Stomach (tissue), 19 donors: ENCODE measurements at places on chromosomes 13 and 19. TPM values are rescaled to one million over a fixed set of nuclear protein-coding genes. Genes with fewer than 3 reads are reported as not detected.
A peak's percentile ranks its signal among the peaks of the same experiment; 100 is the strongest.

DNA sequence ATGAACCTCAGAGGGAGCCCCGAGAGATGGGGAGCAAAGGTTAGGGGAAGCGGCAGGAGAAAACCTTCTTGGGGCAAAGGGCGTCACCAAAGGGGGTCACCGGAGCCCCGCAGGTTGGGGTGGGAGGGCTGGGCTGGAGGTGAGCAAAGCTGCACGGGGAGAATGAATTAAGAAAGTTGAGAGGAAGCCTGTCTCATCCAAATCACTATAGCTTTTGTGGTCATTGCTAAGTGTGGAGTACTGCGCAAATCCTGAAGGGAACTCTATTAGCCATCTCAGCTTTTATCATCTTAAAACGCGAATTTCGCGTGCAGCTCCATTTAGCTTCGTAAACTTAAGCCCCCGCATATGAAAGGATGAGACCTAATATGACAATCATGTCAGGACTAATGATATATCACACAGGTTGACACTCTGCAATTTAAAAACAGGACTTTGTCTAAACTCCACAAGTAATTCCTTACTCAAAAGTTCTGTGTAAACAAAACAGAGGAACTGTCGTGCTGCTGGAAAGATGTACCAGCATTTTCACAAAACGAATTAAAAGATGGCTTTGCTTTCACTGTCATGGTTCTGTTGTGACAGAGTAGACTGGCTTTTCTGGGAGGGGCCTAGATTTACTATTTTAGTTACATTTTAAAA is 631 bp downstream of the LACC1 start:
- H3K27me3 ChIP-seq: no peaks in the 10 kb centered on the region
- peaks cover 9% of the 10 kb centered on the region for H3K36me3 ChIP-seq
- peaks cover 17% of the 10 kb centered on the region for H3K4me1 ChIP-seq
- H3K4me3 ChIP-seq: peak overlapping the region; percentile 69

GRCh38 chr13:42747399-42747873 is 33.9 kb upstream of the FAM216B start:
- H3K4me3 ChIP-seq: no peak overlapping the region
- no peaks in the 10 kb centered on the region for H3K27me3 ChIP-seq
- no peaks in the 10 kb centered on the region for H3K4me1 ChIP-seq
- H3K36me3 ChIP-seq: no peaks in the 10 kb centered on the region

Gene SIGLEC12
- total RNA-seq: not detected

DNA sequence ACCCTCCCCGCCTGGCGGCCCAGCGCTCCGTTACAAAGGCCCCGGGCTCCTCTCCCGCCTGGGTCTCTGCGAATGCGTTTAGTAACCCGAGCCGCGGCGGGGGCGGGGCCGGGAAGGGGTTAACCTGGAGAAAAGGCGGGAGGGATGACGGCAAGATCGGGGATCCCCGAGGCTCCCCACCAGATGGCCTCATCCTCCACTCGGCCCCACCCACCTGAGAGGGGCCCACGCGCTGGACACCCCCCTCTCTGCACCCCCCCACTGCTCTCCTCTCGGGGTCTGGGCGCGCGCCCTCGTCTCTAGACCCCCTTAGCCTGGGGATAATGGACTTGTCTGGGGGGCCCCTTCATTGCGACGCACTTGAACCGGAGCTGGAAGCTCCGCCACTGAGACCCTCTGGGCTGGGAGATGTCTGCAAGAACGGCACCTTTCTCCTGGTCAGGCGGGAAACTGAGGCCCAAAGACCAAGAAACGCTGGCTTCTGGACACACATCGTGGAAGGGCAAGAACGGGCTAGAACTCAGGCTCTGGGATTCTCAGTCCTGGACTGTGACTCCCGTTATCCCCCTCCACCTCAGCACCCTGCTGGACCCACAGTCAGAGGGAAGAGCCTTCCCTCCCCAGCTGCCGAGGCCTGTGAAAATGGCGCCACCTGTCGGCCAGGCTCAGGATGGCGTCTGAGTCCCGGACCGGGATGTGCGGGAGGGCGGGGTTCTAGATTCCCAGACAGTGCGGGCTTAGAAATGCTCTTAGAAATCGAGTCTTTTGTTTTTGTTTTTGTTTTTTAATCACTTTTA is 2.9 kb upstream of the LTBP4 start:
- no peaks in the 10 kb centered on the region for H3K36me3 ChIP-seq
- peak; percentile 96 for DNase-seq
- H3K4me1 ChIP-seq: peaks cover 42% of the 10 kb centered on the region
- no peak overlapping the region for H3K4me3 ChIP-seq
- no peak overlapping the region for H3K27ac ChIP-seq

DNA sequence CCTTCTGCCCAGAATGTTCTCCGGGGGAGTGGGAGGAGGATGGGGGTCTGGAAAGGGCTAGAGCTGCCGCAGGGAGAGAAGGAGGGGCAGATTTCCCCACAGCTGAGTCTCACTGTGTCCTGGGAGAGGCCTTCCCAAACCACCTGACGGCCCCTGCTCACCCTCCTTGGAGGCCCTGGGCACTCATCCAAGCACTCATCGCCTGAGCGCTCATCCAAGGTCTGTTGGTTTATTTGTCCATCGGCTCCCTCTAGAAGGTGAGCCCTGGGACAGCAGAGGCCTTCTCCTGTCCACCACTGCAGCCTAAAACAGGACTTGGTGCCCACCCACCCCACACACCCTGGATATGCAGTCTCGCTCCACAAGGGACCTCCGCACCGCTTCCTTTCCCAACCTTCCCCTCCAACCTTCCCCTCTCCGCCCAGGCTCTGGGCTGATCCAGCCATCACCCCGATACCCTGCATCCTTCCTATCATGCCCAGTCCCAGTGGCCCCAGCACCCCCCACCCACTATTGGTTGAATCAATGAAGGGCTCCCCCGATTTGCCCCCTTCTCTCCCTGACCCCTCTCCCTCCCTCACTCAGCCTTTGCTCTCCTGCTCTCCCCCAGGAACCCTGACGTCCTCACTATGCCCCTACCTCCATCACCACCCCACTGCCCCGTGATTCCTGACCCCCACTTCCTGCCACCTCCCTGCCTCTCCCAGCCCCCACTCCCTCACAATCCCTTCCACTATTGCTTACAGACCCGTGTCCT is 1.7 kb downstream of the UBXN6 start:
- peaks cover 43% of the 10 kb centered on the region for H3K36me3 ChIP-seq
- peak overlapping the region; percentile 88 for H3K4me3 ChIP-seq
- H3K27me3 ChIP-seq: no peaks in the 10 kb centered on the region
- H3K27ac ChIP-seq: peak overlapping the region; percentile 88
- peaks cover 16% of the 10 kb centered on the region for H3K4me1 ChIP-seq

GRCh38 chr13:33259296-33259695 is 26.3 kb downstream of the STARD13 start:
- peak overlapping the region; percentile 63 for H3K27ac ChIP-seq
- no peak overlapping the region for H3K4me3 ChIP-seq
- no peak for DNase-seq
- no peaks in the 10 kb centered on the region for H3K27me3 ChIP-seq
- no peaks in the 10 kb centered on the region for H3K36me3 ChIP-seq

DNA sequence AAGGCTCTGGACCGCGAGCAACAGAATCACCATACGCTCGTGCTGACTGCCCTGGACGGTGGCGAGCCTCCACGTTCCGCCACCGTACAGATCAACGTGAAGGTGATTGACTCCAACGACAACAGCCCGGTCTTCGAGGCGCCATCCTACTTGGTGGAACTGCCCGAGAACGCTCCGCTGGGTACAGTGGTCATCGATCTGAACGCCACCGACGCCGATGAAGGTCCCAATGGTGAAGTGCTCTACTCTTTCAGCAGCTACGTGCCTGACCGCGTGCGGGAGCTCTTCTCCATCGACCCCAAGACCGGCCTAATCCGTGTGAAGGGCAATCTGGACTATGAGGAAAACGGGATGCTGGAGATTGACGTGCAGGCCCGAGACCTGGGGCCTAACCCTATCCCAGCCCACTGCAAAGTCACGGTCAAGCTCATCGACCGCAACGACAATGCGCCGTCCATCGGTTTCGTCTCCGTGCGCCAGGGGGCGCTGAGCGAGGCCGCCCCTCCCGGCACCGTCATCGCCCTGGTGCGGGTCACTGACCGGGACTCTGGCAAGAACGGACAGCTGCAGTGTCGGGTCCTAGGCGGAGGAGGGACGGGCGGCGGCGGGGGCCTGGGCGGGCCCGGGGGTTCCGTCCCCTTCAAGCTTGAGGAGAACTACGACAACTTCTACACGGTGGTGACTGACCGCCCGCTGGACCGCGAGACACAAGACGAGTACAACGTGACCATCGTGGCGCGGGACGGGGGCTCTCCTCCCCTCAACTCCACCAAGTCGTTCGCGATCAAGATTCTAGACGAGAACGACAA is 1.8 kb downstream of the PCDH17 start:
- H3K4me3 ChIP-seq: peak overlapping the region; percentile 51
- DNase-seq: peak; percentile 26
- H3K27me3 ChIP-seq: peaks cover 4% of the 10 kb centered on the region
- H3K4me1 ChIP-seq: peaks cover 34% of the 10 kb centered on the region

DNA sequence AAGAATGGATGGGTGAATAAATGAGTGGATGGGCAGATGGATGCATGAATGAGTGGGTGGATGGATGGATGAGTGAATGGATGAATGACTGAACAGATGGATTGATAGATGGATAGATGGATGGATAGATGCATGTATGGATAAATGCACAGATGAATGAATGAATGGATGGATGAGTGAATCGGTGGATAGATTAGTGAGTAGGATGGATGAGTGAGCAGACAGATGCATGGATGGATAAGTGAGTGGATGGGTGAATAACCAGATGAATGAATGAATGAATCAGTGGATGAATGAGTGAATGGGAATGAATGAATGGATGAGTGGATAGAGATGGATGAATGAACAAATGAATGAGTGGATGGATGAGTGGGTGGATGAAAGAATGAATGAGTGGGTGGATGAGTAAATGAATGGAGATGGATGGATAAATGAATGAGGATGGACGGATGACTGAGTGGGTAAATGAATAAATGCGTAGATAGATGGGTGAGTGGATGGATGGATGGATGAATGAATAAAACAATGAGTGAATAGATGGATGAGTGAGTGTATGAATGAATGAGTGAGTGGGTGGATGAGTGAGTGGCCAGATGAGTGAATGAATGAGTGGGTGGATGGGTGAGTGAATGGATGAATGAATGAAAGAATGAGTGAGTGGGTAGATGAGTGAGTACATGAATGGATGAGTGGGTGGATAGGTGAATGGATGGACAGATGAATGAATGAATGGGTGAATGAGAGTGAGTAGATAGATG is 13.0 kb downstream of the GAS6 start:
- no peak for DNase-seq
- H3K27ac ChIP-seq: no peak overlapping the region
- no peaks in the 10 kb centered on the region for H3K27me3 ChIP-seq
- H3K4me3 ChIP-seq: no peak overlapping the region
- peaks cover 13% of the 10 kb centered on the region for H3K36me3 ChIP-seq

- peak; percentile 14 for DNase-seq
- no peaks in the 10 kb centered on the region for H3K36me3 ChIP-seq
- no peak overlapping the region for H3K27ac ChIP-seq
- no peaks in the 10 kb centered on the region for H3K4me1 ChIP-seq
- no peaks in the 10 kb centered on the region for H3K27me3 ChIP-seq
- H3K4me3 ChIP-seq: no peak overlapping the region
These were observed 77.9 kb downstream of the SOX1 start for GRCh38 chr13:112144616-112145550.

Gene FGF9
- 0.29 TPM for total RNA-seq

- no peaks in the 10 kb centered on the region for H3K27me3 ChIP-seq
- H3K4me3 ChIP-seq: no peak overlapping the region
- H3K4me1 ChIP-seq: peaks cover 30% of the 10 kb centered on the region
- peaks cover 32% of the 10 kb centered on the region for H3K36me3 ChIP-seq
These were observed 4.3 kb downstream of the NACC1 start for GRCh38 chr19:13122275-13122878.

DNA sequence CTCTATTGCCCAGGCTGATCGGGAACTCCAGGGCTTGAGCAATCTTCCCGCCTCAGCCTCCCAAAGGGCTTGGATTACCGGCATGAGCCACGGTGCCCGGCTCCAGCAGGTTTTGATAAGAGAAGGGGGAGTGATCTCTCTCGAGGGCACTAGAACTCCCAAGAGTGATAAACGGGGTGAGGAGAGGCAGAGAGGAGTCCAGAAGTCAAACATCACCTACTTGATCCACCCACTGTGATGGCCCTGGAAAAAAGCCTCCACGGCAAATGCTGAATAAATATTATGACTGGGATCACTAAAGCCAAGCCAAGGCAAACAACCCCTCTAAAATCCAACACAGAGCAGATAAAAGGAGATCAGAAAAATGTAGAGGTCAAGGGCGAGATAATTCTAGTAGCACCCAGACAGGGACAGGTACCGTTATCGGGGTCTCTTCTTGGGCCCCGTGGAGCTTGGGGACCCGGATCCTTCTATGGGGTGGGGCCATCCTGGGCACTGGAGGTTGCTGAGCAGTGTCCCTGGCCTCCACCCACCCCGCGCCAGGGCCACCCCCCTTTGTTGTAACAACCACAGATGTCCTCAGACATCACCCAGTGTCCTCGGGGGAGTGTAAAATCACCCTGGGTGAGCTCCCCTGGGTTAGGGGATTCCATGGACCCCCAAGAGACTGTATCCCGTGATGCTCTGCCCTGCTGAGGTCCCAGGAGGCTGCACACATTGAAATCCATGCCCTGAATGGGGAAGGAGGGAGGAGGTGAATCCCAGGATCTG is 3.7 kb upstream of the CREB3L3 start:
- peak; percentile 52 for DNase-seq
- no peak overlapping the region for H3K27ac ChIP-seq
- H3K4me3 ChIP-seq: no peak overlapping the region

Gene F7
- not detected for total RNA-seq

DNA sequence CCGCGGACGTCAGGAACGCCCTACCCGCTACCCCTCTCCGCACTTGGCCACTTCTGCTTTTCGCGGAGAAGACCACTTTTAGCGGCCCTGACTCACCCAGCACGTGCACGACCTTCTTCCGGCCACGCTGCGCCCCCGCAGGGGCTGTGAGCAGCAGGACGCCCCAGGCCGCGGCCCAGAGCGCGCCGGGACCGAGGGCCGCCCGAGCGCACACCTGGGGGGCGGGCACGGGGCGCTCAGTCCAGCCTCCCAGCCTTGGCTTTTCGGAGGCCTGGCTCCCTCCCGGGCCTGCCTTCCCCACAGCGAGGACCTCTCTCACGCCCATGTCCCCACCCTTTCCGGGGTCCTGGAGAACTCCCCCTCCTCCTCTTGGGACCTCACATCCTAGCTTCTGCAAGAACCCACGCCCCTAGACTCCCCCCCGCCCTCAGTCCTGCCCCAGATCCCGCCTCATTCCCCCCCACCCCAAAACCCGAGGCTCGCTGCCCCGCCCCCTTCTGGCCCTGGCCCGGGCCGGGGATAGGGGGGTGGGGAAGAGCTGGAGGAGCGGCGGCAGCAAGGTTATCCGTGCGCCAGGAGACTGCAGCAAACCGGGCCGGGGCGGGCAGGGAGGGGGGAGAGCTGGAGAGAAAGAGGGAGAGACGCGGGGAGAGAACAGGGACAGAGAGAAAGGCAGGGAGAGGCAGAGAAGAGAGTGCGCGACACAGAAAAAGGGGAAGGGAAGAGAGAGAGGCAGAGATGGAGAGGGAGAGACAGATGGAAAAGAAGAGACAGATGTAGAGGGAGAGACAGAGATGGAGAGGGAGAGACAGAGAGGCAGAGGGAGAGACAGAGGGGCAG is 11.5 kb downstream of the TM6SF2 start:
- no peak overlapping the region for H3K27ac ChIP-seq
- no peak for DNase-seq
- peak overlapping the region; percentile 19 for H3K4me3 ChIP-seq
- peaks cover 16% of the 10 kb centered on the region for H3K27me3 ChIP-seq

GRCh38 chr13:23741879-23742510 is 147.2 kb downstream of the MIPEP start:
- H3K4me3 ChIP-seq: no peak overlapping the region
- H3K4me1 ChIP-seq: peaks cover 8% of the 10 kb centered on the region
- no peak overlapping the region for H3K27ac ChIP-seq
- no peaks in the 10 kb centered on the region for H3K27me3 ChIP-seq
- no peak for DNase-seq
- no peaks in the 10 kb centered on the region for H3K36me3 ChIP-seq

Gene FGF22
- total RNA-seq: not detected
